ENCODE measurements at places on chromosomes 3 and 15.

DNA sequence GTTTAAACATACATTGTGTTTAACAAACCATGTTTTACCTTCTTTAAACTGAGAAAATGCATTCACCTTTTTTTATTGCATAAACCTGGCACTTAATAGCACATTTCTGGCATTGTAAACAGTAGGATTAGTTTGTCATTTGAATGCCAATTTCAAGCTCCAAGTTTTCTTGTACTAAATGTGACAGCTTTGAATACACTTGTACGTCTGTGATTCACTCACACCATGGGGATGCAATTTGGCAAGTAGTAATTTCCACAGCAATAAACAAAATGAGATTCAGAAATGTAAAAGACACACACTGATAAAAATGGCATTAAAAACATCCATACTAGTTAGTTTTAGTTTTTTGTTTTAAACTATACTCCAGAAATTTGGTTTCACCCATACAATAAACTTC, 598.9 kb downstream of the SI start:
- no peak for DNase-seq

DNA sequence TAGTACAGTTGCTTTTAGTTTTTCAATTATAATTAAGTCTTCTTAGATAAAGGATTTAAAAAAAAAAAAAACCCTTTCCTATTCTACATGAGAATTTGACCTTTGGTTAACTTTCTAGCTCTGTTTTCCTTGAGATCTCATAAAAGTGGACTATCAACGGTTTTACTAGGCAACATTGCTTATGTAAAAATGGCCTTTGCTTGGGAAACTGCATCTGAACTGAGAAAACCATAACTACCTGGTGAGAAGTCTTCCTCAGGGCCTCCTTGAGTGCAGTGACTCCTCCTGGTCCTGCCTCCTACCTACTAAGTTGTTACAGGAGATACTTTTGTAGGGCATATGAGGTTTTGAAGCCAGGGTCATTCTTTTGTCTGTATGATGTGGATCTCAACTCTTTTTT, 42.1 kb upstream of the ACVR2B start:
- no peak for DNase-seq

DNA sequence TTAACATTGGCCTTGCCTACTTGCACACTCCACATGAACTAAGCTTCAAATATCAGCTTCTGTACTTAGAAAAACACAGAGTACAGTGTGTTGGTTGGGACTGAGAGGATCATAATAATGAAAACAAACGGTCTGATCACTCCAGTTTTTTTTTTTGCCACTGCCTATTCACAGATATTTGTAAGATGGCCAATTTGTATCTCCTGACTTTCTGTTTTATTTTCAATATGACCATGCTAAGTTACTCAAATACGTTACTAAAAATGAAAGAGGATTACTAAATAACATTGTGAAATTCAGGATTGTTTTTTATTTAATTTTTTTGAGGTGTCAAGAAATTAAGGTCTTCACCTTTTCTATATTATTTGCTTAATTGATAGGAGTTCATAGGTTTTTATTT, 595.1 kb downstream of the TUSC7 start:
- no peak for DNase-seq

DNA sequence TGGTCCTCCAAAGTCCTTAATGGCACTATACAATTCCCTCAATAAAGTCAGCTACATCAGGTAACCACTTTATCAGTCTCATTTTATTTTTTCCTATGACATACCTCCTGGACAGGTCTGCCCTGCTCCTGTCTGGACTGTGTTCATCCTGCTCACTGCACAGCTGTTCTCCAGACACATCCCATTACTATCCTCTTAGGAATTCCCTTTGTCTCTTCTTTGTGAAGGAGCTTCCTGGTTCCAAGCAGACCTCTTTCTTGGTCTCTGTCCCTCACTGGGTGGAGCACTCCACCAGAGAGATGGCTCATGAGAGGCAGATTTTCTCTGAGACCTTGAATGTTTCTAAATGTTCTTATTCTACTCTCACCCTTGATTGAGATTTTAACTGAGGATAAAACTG, 60.1 kb downstream of the KY start:
- no peak for DNase-seq

GRCh38 chr3:81585056-81585455, 176.4 kb downstream of the GBE1 start:
- DNase-seq = no peak

GRCh38 chr3:78644847-78645246, 1123.0 kb downstream of the ROBO1 start:
- DNase-seq = no peak

- DNase-seq = no peak
Measured at GRCh38 chr15:95464509-95464908, 866.0 kb upstream of the NR2F2 start.

DNA sequence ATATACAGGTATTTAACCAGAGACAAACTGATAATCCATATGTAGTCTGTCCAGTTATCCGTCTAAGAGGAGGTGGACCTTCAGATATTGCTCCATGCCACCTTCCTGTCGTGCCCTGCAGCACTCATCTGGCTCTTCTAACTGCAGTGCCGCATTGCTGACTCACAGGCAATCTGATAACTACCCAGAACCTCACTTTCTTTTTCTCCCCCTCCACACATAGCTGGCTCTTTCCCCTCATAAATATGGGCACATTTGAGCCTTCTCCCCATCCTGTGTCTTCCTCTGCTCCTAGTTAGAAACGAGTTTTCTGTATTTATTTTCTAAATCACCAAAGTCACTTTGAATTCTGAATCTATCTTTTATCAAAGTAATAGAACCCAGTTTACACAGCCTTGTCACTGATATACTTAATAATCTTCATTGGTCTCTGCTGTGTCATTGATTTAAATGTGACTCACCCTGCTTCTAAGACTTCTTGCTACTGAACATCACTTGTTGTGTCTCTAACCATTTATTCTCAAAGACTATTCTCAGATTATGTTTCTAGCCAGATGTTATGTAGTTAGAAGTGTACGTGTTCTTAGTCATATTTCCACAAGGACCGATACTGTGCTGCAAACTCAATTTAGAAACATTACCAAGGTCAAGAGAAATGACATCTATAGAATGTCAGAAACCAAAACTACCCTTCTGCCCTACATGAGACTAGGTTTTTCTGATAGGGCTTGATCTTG, 17.4 kb upstream of the KCNMB2 start:
- DNase-seq = no peak

- no peak for DNase-seq
Measured at GRCh38 chr3:102488331-102488730, 53.5 kb downstream of the ZPLD1 start.

DNA sequence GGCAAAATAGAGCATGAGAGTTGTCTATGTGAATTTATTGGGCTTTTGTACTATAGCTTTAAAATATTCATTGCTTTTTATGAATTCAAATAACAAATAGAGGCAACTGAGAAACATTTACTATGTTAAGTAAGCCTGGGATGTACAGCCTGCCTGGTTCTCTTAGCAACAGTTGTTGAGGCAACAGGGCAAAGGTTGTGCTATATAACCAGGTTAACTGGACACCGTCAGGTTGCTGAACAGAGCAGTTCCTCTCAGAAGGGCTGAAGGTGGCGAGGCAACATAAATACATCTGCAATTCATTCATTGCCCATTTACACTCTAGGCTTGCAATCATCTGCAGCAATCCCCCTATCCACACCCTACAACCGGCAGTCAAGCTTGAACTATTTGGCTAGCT, 78.2 kb downstream of the GTF2E1 start:
- no peak for DNase-seq

DNA sequence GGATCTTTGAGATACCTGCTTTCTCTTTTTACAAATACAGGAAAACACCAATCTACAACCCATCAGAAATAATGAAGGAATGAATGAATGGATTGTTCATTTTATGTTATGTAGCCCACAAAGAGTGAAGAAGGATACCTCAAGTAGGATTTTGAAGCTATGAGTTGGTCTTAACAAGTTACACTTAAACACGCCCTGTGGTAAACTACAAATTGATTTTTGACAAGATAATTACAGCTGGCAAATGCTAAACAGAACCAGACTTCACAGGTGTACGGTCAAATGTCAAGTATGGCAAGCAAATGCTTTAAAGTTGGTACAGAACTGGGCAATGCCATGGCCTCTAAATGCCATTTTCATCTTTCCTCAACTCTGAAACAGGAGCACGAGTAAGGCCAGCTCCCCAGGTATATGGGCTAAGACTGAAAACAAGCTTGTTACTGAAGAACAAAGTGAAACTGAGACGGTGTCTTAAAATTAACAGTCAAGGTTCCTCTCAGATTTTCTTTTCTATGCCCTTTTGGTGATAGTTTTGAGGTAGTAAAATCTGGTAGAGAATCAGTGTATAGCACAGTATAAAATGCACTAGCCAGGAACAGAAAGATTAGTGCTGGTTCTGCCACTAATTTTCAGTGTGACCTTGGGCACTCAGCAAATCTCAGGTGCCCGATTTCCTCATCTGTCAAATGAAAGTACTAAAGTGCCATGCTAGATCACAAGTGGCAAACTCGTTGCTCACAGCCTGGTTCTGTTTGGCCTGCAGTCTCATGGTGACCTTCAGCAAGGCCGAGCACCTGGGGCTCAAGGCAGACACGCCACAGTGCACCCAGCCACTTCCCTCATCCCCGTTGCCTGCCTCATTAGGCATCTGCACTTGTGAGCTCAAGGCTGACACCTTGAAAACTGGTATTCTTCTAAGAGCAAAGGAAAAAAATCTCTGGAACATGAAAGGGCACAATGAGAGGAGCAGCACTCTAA, 9.5 kb downstream of the RUVBL1 start:
- no peak for DNase-seq

- no peak for DNase-seq
Measured at GRCh38 chr3:144415492-144415891, 443.9 kb downstream of the DIPK2A start.

DNA sequence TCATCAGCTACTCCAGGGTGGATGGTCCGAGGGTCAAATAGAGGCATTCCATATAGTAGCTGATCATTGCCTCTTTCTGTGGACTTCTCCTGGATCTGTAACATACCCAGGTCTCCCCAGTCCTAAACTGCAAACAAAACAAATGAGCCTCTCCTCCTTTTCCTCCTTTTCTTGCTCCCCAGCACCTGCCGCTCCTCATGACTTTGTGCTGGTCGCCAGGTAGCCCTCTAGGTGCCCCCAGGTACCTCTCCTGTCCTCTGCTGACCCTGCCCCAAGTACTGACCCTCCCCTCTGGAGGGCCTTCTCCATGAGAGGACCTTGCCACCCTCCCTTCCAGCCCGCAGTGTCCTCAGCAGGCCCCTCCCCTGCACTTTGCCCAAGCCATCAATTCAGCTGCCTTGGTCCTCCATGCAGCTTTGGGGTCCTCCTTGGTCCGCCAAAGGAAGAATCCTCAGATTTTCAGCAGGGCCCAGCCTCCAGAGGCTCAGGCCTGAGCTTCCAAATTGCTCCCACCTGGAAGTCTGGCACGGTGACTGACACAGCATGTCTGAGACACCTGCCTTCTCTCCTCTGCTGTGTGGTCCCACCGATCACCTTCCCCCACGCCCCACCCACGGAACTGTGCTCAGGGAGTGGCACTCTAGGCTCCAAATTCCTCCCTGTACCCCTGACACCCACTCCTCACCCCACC, 111.0 kb downstream of the LRRK1 start:
- DNase-seq = peak; percentile 0

DNA sequence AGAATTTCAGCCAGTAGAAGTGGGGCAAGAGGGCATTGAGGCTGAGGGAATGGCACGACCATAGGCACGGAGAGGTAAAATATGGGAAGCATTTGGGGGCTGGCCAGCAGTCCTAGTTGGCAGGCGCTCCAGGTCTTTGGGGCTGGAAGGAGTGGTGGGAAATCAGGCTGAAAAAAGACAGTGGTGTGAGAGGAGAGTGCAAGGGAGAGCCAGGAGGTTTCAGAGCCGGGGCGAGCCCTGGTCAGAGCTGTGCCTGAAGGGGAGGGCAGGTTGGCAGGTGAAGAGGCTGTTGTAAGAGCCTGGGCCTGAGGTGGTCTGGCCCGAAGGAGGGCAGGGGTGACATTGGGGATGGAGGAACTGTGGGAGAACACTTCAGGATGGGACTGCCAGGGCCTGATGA, 1.6 kb upstream of the IDH3A start:
- DNase-seq = no peak

DNA sequence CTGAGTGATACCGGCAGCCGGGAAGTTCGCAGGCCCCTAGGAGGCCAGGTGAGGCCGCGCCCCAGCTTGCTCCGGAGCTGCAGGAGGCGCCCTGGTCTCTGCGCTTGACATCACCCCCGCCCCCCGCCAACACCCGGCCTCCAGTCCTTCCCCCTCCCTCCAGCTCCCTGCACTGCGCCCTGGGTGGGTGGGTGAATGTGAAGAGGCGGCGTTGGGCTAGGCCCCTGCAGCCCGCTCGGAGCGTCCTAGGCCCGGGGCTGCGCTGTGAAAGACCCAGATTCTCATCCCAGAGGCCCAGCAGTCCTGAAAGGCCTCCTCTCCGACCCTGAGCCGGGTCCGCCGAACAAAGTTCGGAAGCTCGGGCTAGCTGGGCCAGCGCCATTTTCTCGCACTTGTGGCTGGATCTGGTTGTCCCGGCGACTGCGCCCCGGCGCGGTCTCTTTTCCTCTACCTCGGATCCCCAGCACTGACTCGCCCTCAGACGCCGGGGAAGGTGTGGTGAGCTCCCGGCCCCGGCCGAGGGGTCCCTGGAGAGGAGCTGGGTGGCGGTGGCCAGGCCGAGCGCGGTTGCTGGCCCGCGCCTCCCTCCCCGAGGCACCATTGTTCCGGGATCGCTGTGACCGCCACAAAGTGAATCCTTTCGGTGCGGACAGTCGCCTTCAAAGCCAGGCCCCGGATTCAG, 12.9 kb downstream of the ZIC4 start:
- peak; percentile 79 for DNase-seq

DNA sequence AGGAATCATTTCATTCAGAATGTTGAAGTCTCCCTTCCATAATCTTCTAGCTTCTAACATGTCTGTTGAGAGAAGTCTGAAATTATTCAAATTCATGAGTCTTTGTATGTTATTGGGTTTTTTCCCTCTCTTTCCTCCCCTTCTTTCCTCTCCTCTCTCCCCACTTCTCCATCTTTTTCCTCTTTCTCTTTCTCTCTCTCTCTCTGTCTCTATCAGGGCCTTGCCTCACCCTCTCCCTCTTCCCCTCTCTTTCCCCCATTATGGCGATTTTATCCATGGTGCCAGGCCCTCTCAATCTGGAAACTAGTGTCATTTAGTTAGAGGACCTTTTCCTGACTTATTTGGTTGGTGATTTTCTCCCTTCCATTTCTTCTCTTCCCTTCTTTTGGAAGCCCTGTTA, 147.3 kb downstream of the SST start:
- no peak for DNase-seq

GRCh38 chr15:45377609-45378148, 665 bp downstream of the GATM start:
- DNase-seq = peak; percentile 12

DNA sequence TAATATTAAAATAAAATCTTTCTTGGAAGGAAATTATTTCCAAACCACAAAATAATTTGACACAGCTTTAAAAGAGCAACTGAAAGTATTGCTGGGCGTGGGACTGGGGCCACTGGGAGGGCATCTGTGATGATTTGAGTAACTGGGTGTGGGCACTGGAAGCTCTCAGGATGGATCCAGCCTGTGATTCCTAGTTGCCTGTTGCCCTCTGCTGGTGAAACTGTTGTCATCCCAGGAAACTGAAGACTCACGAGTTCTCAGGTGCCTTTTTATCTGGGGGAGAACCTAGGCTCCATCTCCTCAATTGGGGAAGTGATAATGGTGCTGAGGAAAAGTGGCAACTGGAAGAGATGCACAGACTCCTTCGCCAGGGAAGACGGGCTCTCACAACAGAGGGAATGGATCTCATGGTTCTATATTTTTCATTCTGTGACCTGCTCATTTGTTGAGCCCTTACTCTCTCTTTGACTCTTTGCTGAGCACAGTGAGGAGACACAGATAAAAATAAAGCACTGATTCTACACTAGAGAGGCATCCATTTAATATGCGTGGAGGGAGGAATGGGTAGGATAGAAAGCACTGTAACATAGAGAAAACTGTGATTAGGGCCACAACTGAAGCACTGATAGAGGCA, 61.6 kb downstream of the TPRG1 start:
- DNase-seq = peak; percentile 63

Measured in ELF-1 (cell line).